ENCODE measurements at places on chromosomes 2 and 18.

DNA sequence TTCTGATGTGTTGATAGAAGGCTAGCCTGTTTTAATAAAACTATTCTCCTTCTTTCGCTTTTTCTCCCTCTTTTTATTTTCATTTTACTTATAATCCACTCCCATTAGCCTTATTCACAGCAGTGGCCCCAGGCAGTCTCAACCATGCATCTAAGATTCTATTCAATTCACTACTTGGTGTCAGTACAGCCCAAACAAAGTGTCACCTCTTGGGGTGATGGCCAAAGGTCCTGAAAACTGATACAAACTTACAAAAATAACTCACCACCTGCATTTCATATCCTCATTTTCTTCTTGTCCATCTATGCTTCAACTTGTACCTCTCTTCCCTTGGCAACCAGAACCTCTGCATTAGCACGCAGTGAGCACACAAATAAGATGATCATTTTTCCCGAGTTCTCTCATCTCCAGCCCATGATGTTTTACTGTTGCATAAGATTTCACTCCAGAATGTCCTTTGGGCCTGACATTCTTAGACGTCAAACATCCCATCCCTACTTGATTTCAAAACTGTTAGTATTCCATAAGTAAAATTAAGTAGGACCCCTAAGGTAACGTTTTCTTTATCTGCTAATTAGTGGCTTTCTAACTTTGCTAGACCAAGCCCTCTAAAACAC, 559.3 kb upstream of the TNP1 start:
- H3K4me1 ChIP-seq = peaks cover 3% of the 10 kb centered on the region
- no peaks in the 10 kb centered on the region for H3K36me3 ChIP-seq
- no peak for DNase-seq
- no peak overlapping the region for H3K27ac ChIP-seq
- H3K4me3 ChIP-seq = no peak overlapping the region

GRCh38 chr2:188091220-188091619, 200.5 kb upstream of the GULP1 start:
- H3K4me3 ChIP-seq = no peak overlapping the region
- H3K36me3 ChIP-seq = no peaks in the 10 kb centered on the region
- no peak for DNase-seq
- peaks cover 2% of the 10 kb centered on the region for H3K4me1 ChIP-seq

DNA sequence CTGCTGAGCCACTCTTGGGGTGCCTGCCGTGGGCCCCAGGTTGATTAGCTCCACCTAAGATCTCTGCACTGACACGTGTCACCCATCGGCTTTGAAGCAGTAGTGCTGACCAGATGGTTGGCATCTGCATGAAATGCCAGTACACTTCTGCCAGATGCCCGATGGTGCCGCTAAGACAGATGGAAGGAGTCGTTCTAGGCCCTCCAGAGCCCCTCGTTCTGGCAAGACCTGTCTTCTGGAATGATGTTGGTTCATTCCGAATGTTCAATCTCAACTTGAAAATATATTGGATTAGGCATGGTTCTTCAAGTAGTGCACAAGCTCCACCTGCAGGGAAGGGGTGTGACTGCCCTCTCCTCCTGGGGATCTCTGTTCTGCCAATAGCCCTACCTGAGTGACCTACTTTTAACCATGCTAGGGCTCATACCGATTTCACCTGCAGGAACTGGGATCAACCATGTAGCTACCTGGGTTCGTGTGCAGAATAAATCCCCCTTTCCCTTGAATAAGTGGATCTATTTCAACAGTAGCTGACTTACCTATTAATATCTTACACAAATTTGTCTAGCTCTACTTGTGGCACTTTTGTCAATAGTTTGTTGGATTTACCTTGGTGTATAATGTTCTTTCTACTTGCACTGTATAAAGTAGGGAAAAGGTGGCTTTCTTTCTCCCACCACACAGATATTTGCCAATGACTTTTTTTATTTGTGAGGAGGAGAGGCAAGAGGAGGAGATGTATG, 342.6 kb downstream of the CTNNA2 start:
- H3K4me1 ChIP-seq = no peaks in the 10 kb centered on the region
- H3K27ac ChIP-seq = no peak overlapping the region
- no peaks in the 10 kb centered on the region for H3K27me3 ChIP-seq
- no peaks in the 10 kb centered on the region for H3K36me3 ChIP-seq
- DNase-seq = no peak

- H3K4me3 ChIP-seq = no peak overlapping the region
- H3K36me3 ChIP-seq = no peaks in the 10 kb centered on the region
Measured at GRCh38 chr2:127421871-127422558, 3.8 kb downstream of the PROC start.

Measured in fibroblast of lung (primary cell).